ENCODE measurements at places on chromosomes 1 and 21.
A peak's percentile ranks its signal among the peaks of the same experiment; 100 is the strongest.

DNA sequence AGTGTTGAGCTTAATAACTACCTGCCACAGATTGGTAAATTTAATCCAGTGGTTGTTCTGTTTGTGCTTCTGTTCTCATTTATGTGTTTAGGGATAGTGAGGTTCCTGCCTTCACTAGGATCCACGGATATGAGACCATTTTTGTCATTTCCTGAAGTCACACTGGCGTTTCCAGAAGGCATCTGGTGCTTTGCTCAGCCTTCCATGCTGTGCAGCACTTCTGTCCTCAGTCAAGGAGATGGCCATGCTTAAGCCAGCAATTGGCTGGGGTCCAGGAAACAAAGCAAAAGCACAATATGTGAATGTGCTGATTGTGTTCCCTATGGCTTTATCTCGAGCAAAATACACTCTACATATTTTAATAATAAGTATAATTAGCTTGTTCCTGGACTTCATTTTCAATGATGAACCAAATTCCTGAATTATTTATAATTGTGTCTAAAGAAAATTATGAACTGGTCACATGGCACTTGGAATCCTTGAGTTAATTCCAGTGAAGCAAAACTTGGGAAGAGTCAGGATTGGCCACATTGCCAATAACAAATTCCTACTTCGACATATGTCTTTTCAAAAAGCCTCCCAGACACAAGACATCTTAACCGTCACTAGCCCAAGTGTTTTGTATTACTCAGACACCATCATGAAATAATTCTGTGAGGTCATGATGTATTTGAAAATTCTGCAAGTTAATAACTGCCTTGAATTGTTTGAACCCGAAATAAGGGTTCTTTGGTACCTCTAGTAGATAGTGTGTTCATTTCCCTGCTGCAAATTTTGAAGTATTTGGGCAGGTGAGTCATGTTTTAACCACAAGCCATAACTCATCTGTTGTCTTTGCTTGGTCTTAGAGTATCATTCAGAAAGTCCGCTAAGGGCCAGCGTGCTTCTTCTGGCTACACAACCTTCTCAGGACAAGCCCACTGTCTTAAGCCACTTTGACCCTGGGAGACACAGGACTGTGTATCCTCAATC lies 412.4 kb downstream of the DISC1 start:
- DNase-seq = no peak

GRCh38 chr1:118340928-118341910 lies 156.2 kb upstream of the SPAG17 start:
- DNase-seq = no peak

DNA sequence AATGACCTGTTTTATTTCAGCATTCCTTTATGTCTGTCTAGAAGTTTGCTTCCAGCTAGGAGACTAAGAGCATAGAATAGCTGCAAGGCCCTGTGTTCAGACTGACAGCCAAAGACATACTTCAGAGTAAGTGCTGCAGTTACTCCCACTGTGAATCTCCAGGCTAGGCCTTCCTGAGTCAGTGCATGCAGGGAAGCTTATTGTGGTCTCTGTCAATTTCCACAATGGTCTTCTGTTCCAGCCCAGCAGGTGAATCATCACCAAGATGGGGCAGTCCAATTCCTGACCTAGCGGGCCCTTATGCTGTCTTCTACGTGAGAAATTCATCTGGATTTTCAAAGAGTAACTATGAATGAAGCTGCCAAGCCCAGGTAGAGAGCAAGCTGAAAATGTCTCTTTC lies 146.3 kb upstream of the C8B start:
- no peak for DNase-seq

- no peak for DNase-seq
Observed at GRCh38 chr1:236009857-236010256, 55.0 kb downstream of the NID1 start.

- no peak for DNase-seq
Observed at GRCh38 chr1:204123376-204123775, 28.5 kb downstream of the ETNK2 start.

GRCh38 chr1:155022136-155022926 lies 11.2 kb downstream of the DCST2 start:
- no peak for DNase-seq

- peak; percentile 42 for DNase-seq
Observed at GRCh38 chr1:7616076-7616832, 154.8 kb upstream of the VAMP3 start.

GRCh38 chr1:233916706-233917105 lies 12.2 kb downstream of the SLC35F3 start:
- no peak for DNase-seq

DNA sequence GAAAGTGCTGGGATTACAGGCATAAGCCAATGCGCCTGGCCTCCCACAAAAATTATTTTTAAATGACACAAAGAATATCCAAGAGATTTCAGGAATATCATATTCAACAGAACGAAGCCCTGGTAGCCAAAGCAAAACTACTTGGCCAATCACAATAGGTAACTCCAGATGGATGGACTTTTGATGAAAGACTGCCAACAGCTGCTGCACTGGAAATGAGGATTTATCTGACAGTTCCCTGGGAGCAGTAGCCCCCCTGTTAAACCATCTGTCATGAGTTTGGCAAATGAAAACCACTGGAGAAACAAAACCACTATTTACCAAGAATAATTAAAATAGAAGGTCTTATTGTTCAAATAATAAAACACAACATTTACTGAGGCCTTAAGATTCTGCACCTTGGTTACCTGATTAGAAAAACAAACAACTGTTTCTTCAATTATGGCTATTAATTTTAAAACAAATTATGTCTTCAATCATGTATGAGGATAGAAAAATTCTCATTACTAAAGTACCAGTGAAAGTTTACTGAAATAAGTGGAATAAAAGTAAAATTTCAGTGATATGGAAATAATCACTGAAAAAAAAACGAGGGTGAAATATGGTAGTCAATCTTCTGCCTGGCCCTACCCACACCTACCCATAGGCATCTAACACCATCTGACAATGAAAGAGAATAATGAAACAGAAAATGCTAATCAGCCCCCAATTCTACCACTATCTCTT lies 34.3 kb upstream of the PSMG1 start:
- no peak for DNase-seq

DNA sequence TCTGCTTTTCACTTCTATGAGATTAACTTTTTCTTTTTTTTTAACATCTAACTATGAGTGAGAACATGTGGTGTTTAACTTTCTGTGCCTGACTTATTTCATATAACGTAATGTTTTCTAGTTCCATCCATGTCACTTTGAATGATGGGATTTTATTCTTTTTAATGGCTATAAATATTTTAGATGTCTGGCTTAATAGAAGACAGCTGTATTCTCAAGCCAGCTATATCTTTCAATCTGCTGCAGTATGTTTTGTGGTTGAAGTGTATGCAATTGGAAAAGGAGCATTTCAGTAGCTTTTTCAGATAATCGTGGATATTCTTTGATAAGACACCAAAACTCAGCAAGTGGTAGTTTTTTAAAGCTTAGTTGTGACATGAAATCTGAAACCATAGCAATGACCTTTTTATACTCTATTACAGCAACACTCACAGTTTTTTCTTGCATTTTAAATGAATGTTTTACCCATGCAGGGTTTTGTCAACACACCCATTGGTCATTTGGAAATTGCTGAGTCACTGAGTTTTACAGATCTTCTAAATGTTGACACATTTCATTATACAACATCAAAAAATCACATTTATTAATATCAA lies 5.7 kb upstream of the SVBP start:
- DNase-seq = no peak

DNA sequence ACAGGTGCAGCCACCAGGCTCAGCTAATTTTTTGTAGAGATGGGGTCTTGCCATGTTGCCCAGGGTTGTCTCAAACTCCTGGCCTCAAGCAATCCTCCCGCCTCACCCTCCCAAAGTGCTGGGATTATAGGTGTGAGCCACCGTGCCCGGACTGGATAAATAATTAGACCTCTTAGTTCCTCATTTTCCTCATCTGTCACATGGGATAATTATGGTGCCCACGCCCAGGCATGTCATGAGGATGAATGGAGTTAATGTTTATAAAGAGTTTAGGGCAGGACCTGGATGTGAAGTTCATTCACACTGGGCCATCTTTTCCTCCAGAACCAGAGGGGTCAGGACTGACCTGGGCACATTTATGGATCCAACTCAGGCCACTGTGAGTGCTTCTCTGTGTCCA lies 23.7 kb downstream of the PADI3 start:
- DNase-seq = no peak

- peak; percentile 41 for DNase-seq
Observed at GRCh38 chr1:247360991-247361731, 29.5 kb upstream of the ZNF496 start.

- no peak for DNase-seq
Observed at GRCh38 chr1:202623075-202623474, 87.2 kb downstream of the SYT2 start.

GRCh38 chr1:112501810-112502641 lies 6.7 kb upstream of the WNT2B start:
- DNase-seq = peak; percentile 64

GRCh38 chr1:62064829-62065407 lies 129.7 kb upstream of the L1TD1 start:
- DNase-seq = no peak

GRCh38 chr1:1420654-1421141 lies 378 bp downstream of the ANKRD65 start:
- no peak for DNase-seq

DNA sequence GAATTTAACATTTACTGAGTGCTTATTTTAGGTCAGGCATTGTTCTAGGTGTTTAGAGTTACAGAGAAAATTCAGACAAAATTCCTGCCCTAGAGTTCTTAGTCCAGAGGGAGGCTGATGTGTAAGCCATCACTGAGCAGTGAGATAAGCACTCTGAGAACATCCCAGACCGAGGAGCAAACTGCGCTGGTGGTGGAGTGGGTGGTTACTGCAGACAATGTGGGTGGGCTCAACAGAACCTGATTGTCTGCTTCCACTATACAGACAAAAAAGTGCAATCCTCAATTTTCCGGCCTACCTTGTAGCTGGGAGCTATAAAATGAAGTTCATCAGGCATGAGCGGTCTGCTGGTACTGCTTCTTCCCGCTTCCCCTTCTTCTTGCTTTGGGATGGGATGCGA lies 23.5 kb downstream of the PROK1 start:
- DNase-seq = no peak

DNA sequence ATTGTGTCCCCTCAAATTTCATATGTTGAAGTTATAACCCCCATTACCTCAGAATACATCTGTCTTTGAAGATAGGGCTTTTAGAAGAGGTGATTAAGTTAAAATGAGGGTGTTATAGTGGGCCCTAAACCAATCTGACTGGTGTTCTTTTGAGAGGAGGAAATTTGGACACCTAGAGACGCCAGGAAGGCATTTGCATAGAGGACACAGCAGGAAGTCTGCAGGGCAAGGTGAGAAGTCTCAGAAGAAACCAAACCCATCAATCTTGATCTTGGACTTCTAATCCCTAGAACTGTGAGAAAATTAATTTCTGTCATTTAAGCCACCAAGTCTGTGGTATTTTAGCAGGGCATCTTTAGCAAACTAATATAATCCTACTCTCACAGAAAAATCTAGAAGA lies 13.0 kb downstream of the GOLPH3L start:
- DNase-seq = no peak

DNA sequence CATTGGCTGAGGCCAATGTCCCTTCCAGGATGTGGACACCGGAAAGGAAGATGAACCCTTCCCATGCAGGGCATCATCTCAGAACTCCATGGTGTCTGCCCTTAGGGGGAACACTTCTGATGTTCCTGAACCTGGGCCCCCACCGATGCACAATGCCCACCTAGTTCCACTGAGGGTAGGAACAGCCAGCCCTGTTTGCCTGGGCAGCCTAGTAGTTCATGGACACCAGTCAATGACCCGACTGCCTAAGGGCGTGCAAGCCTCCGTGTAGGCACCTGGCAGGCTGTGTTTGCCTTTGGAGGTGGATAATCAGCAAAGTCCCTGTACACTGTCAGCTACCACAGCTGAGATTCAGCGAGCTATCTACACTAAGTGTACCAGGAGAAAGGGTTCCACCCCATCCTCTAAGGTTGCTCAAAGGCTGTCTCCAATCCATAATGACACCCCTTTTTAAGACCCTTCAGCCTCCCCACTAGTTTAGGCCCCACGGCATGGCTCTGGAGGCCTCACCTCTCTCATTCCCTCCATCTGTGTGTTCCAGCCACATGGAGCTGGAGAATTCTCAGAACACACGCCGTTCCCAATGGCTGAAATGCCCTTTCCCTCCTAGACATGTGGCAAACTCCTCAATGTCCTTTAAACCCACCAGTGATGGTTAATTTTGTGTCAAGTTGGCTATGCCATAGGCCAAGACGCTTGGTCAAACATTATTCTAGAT lies 124.8 kb upstream of the EDN2 start:
- no peak for DNase-seq

DNA sequence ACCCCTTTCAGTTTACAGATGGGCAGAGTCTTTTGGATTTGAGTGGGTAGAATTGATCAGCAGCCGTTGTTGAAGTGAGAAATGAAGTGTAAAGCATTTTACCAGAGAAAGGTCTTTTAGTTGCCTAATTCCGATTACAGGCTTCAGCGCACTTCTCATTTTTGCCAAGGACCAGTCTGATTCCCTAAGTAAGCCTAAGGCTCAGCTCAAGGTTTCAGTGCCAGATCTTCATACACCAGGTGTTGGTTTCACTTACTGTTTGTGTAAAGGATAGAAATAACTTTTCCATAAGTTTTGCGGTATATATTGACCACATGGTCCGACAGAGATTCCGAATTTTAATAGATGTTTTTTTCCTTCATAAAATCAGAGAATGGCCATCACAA lies 83.9 kb upstream of the BMP8A start:
- DNase-seq = no peak

DNA sequence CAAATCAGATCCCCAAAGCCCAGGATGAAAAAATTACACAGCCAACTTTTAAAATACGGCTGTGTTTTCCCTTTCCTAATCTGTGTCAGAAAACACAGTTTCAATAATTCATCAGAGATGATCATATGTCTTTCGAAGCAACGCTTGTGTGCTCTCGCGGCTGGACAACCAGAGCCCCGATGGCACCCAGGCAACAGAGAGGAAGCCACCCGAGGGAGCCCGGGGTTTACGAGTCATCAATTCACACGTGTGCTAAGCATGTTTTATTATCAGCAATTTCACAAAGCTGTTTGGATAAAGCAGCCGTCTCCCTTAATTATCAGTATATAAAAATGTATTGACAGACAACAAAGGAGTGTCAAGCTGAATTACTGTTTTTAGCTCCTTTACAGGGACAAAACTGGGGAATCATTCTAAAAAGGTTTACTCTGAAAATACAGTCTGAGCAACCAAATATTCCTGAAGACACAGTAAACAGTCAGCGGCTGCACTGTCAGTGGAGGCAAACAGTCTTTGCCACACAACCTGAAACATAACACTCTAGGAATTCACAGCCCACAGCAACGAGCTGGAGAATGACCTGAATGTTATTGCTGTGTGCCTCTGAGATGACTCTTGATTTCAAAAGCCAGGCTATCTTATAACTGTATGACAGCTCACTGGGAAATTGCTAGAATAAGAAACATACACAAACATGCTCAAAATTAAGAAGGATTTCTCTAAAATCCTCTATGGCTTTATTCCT lies 201.0 kb downstream of the SIPA1L2 start:
- no peak for DNase-seq

All from mucosa of gallbladder (tissue), 1 donor.